ENCODE measurements at places on chromosomes 12 and 14.

DNA sequence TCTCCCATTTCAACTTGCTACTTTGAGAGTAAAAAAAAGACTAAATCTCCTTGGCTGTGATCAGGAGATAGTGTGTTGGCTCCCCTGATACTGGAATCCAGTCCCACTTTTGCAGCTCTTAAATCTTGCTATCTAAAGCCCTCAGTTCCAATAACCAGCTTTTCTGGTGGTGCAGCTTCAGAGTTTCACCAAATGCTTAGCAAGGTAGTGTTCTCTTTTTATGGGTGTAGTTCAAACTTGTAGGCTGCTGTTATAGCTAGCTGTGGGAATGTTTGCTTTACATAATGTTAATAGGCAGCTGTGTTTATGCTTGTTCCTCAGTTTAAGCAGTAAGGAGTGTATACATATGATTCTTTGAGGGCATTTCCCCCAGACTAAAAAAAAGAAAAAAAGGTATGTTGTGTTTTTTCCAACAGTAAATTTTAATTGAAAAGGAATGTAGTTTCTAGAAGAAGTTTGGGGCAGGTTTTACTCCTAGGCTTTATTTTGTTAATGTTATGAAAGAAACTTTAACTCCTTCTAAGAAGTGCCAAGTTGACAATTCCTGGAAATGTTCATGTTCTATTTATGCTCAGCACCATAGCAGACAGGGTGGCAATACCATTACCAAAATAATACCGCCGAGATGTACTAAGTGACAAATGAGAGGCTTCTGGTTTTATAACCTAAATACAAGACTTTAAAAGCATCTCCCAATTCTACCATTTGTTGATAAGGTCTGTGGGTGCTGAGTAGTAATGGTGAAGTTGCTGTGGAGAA is 12.1 kb downstream of the CRADD start:
- DNase-seq: no peak

DNA sequence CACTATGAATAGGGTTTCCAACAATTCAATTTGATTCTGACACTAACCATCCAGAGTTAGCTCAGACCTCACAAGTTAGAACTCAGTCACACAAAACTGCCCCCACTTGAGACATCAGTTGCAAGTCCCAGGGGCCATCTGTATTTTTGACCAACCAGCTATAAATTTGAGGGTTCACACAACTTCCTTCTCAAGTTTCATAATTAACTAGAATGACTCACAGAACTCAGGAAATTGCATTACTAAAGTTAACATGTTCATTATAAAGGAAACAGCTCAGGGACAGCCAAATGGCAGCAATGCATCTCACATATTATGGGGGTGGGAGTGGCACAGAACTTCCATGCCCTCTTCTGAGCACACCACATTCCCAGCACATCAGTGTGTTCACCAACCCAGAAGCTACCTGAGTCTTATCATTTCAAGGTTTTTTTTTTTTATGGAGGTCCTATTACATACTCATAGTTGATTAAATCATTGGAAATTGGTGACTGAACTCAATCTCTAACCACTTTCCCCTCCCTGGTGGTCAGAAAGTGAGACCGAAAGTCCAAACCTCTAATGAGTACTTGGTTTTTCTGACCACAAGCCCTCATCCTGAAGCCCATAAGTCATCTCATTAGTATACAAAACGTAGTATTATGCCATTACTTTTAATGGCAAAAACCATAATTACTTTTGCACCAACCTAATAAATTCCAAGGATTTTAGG is 1721.5 kb upstream of the SEL1L start:
- DNase-seq: no peak

GRCh38 chr14:70780396-70781075 is 28.8 kb downstream of the MAP3K9 start:
- no peak for DNase-seq

DNA sequence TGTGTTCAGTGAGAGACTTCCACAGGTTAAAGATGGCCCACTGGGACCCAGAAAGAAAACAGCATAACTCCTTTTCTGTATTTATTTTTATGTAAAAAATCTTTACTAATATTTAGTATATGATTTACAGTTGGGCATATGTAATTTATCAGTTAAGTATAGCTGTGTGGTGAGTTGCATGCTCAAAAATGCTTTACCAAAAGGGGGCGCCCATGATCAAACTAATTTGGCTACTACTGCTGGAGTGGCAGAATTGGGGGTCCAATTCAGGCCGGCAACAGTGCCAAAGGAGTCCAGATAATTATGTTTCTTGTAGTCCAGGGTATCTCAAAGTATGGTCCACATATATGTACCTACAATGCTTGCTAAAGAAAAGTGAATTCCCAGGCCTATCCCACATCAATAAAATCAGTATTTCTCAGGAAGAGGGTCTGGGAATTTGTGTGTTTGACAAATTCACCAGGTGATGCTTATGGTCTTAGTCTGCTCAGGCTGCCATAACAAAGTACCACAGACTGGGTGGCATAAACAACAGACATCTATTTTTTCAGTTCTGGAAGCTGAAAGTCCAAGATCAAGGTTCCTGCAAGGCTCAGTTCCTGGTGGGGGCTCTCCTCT is 152.0 kb downstream of the KTN1 start:
- DNase-seq: peak; percentile 20

DNA sequence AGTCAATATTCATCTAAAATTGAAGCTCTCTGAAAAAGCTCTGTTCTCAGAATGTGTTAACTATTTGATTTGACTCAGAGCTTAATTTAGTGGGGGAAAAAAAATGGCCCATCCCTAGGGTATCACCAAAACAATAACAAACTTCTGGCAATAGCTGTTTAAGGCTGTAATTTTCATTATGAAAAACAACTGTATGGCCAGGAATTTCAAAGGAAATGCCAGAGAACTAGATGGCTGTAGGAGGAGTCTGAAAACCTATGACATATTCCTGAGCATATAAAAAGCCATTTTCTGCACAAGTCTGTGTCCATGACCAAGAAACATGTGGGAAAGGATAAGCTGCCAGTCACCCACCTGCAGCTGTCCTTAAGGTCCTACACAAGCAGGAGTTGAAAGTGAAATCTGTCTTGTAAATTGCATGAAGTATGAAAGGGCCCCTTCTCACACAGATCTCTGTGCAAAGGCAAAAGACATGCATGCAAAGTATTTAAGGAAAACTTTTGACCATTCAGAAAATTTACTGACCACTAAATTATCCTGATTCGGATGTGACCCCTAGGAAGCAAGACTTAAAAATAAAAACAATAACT is 299.1 kb downstream of the BTG1 start:
- DNase-seq: no peak

GRCh38 chr12:85277191-85277590 is 2.8 kb upstream of the ALX1 start:
- DNase-seq: no peak

DNA sequence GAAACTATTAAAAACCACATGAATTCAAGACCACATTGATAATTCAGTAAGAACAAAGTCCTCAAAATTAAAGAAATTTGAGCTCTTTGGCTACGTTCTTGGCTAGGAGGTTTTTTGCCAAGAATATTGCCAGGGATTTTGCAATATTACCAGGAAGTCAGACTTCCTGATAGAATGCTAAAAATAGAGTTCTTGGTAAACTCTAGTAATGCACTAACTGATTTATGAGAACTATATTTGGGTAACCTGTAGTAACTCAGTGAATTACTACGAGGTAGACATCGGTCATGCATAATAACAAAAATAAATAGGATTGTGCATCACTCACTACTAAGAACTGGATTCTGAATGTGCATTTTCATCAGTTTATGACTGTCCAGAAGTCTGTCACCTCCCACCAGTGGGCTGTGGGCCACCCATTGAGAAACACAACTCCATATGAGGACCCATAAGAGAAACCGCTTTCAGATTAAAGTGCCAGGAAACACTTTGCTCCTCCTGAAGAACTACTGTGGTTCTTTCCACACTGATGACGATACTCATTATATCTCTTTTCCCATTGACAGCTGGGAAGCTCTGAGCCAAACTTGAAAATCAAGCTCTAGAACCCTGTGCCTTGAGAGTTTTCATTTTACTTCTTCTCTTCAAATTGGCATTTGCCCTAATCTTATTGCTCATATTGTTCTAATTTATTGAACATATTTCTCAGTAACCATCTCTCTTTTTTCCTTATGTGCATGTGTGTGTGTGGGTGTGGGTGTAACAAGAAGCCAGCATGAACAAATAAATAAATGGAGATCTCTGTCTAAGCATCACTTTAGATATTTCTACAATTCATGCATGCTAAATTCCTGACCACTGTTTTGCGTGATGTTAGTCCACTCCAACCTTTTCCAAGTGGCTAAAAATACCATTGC is 116.6 kb downstream of the BCL11B start:
- no peak for DNase-seq

- no peak for DNase-seq
These were observed 373.4 kb downstream of the NUAK1 start for GRCh38 chr12:105765053-105766014.

DNA sequence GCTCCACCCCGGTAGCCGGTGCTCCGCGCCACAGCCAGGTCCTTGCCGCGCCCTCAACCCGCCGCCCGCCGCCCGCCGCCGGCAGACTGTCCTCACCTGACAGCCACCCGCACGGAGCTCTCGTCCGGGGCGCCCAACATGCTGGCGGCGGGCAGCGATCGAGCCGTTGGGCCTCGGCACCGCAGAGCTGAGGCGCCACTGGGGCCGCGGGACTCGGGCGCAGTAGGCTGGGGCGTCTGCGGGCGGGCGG is 164 bp downstream of the KIF21A start:
- no peak for DNase-seq
